CD4-positive, alpha-beta memory T cell (primary cell): ENCODE measurements at places on chromosomes 7 and 10. TPM values are rescaled to one million over a fixed set of nuclear protein-coding genes. Genes with fewer than 3 reads are reported as not detected.

MYOZ1 gene
- polyA plus RNA-seq: not detected

KCND2 gene
- polyA plus RNA-seq: not detected

GPR15LG gene
- polyA plus RNA-seq: not detected

SLC35G1 gene
- polyA plus RNA-seq: 5.0 TPM

FOXI2 gene
- polyA plus RNA-seq: not detected

MLXIPL gene
- not detected for polyA plus RNA-seq

GIMAP1 gene
- 69.2 TPM for polyA plus RNA-seq

FZD8 gene
- not detected for polyA plus RNA-seq

SPDYE16 gene
- polyA plus RNA-seq: 0.21 TPM

DYNC1I1 gene
- not detected for polyA plus RNA-seq

SEMA3D gene
- polyA plus RNA-seq: not detected

NKX1-2 gene
- not detected for polyA plus RNA-seq

CRPPA gene
- 0.26 TPM for polyA plus RNA-seq

APBB1IP gene
- polyA plus RNA-seq: 30.6 TPM

CACNA2D1 gene
- polyA plus RNA-seq: not detected

GPR26 gene
- polyA plus RNA-seq: not detected

OR2A12 gene
- polyA plus RNA-seq: not detected

TLL2 gene
- 0.03 TPM for polyA plus RNA-seq

CAMK1D gene
- polyA plus RNA-seq: 17.0 TPM

MYO1G gene
- polyA plus RNA-seq: 143 TPM

LBX1 gene
- not detected for polyA plus RNA-seq

ACSM6 gene
- not detected for polyA plus RNA-seq
